Stimulated activated CD8-positive, alpha-beta memory T cell treated with anti-CD3 and anti-CD28 coated beads, Interleukin-2, amount 100 ng/mL, for 48 hours (primary cell): ENCODE measurements at places on chromosomes 3 and 15.

DNA sequence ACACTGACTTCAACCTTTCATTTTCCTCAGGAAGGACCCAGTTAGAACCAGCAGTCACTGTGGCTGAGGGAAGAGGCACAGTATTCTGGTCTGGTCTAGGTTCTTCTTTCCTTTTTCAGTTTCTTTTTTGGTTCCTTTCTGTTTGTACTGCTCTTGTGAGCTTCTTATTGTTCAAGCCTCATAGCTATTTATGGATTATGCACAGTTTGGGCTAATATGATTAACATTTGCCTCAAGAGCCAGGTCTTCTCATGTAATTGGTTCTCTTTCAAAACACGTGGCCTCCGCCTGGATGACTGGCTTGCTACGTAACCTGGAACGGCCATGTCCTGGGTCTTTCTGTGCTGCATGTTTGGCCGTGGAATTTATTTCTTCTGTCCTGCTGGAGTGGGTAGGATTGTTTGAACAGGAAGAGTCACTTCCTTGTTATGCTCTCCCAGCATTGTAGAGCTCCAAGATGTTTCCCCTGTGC, 43.3 kb downstream of the RBMS3 start:
- DNase-seq, result no peak

DNA sequence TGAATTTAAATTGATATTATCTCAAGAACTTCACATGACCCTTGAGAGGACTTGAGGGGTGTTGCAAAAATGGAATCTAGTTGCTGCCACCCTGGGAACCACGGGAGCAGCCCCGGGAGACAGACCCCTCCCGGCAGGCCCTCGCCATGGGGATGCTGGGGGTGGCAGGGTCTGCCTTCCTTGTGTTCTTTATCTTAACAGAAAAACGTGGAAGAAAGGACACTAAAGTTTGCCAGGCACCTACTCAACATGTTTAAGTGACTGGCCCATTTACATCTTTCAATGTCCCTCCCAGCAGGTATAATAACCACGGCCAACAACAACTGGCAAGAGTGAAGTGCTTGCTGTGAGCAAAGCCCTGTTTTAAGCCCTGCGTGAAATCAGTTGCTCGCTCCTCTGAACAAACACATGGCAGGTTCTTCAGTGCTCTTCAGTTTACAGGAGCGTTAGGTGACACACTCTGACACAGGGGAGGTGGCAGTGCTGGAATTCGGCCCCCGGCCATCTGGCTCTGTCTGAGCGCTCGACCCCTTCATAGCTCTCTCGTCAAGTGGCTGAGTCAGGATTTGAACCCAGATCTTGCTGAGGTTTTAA, 112.5 kb downstream of the ASB7 start:
- no peak for DNase-seq

DNA sequence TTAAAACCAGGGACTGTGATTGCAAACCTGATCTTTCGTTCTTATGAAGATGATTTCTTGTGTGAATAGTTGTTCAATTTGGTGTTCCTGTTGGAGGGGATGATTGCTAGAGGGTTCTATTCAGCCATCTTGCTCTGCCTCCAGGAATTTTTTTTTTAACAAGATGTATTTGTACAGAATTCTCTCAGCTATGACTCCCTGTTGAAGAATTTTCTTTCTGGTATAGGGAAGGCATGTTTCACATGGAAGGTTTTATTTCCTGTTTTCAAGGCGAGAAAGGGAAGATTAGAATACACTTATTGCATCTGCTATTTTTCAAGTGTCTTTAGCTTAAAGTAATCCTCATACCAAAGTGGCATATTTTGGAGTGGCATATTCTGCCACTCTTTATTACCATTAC, 5.6 kb upstream of the LRRC34 start:
- no peak for DNase-seq

GRCh38 chr3:72242326-72242725, 457.4 kb upstream of the PROK2 start:
- DNase-seq, result no peak

- no peak for DNase-seq
Measured at GRCh38 chr3:78494851-78495250, 1272.9 kb downstream of the ROBO1 start.

GRCh38 chr3:132073771-132074170, 39.0 kb upstream of the CPNE4 start:
- DNase-seq, result no peak

DNA sequence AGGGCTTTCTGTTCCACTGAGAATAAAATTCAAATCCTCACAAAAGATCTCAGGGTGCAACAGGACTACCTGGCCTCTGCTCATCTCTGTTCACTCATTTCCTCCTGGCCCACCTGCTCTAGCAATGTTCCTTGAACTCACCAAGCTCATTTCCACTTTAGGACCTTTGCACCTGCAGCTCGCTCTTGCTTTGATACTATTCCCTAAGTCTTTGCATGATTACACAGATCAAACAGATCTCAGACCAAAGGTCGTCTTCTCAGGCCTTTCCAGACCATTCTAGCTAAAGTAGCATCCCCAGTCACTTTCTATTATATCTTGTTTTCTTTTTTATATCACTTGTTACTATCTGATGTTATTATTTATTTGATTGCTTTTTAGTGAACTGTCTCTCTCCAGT, 54.7 kb downstream of the B3GNT5 start:
- no peak for DNase-seq

DNA sequence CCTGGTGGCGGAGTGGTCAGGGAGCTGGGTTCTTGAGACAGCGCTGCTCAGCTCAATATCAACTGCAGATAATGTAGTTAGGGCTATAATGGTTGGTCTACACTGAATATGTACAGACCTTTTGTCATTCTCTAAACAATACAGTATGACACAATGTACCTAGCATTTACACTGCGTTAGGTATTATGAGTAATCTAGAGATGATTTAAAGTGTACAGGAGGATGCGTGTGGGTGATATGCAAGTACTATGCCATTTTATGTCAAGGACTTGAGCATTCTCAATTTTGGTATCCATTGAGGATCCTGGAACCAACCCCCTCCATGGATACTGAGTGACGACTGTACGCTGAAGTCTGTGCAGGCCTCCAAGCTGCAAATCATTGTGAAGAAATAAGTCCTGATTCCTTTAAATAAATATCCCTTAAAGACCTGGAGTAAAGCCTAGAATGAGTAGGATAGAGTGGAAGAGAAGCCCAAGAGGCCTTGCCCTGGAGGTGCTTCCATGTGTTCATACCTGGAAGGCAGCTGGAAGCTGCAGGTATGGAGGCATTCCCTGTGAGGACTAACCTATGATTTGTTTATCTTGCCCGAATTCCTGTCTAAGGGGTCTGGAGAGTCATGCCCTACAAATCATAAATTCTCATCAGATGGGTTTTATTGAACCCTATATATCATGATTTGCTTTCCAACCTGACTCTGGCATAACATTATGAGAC, 15.7 kb upstream of the RTP1 start:
- no peak for DNase-seq

DNA sequence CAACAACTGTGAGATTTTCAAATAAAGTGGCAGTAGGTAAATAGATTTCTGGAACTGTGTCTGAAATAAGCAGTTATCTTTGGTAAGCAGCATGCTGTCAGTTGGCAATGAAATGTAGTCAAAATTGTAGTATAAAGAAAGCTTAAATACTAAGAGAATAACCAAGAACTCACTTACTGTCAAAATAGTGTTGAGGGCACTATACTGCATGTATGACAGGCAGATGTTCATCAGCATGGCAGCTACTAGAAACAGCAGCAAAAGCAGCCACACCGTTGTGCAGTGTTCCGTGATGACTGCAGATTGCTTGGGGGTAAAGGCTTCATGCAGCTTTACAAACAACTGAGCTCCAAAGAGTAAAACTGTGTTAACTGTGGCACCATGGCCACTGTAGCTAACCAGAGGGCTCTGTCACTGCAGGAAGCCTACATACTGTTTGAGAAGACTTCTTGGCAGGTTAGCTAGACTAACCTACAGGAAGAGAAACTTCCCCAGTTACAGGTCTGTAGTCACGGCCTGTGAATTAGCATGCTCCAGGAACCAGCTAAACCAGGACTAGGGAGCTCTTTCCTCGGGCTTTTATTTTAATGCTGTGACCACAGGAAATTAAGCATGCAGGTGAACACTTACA, 459.7 kb downstream of the TBL1XR1 start:
- DNase-seq, result no peak

DNA sequence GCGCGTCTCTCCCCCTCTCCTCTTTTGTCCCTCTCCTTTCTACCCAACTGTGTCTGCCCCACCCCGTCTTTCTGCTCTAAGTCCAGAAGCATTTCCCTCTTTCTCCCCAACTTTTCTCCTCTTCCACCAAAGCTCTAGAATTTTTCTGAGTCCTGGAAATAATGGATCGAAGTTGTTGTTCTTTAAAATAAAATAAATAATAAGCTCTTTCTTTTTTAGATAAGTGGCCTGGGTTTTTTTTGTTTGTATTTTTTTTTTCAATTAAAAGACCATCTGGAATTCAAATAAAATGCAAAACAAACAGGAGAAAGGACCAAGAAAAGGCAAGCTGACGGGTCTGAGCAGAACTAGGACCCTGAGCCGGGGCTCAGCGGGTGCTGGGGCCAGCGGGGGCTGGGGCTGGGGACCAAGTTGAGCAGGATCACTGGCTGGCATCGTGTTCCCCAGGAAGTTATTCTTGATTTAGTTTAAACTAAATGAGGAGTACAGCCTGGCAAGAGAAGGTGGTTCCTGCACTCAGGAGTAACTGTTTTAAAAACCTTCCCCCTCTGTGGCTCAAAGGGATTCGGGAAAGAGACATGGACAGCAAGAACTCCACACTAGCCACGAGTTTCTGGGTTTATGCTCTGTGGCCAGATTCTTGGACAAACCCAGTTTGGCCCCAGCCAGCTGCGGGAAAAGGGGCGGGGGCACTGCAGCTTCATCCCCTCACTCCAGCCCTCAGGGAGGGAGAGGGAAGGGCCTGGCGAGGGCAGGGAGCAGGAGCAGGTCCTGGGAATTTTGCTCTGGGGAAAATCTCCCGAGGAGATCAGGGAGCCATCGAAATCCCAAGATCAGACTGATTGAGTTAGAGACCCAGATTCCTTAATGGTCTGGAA, 8.4 kb downstream of the GATA2 start:
- no peak for DNase-seq

DNA sequence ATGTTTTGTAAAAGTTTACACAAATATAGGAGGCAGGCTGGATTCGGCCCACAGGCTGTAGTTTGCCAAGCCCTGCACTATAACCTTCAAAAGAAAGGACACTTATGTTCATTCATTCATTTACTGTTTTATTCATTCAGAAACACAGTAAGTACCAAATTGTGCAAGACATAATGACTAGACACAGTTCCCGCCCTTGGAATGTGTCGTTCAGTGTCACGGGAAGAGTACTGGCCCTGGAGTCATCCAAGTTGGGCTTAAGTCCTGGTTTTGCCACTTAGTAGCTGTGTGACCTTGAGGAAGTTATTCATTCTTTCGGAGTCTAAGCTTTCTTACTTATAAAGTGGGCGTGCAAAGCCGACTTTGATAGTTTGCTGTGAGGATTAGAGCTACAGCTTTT, 22.0 kb downstream of the COLQ start:
- DNase-seq, result no peak

DNA sequence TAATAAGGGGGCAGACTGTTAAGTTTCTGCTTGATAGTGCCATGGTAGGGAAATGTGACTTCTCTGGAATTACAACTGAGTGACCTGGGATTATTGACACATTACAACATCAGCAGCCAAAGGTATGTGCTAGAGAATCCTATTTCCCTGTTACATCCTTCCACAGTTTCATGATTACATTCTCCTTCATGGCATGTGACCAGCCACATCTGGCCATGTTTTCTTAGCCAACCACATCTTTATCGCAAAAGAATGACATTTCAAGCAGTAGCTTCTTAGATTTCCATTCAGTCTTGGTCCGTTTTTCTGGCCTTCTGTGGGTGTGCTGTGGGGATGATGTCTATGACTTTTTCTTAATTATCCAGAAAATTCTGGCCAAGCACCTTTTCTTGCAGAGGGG, 45.4 kb upstream of the CTDSPL start:
- DNase-seq, result no peak

- no peak for DNase-seq
Measured at GRCh38 chr15:99250001-99250400, 620 bp upstream of the TTC23 start.

DNA sequence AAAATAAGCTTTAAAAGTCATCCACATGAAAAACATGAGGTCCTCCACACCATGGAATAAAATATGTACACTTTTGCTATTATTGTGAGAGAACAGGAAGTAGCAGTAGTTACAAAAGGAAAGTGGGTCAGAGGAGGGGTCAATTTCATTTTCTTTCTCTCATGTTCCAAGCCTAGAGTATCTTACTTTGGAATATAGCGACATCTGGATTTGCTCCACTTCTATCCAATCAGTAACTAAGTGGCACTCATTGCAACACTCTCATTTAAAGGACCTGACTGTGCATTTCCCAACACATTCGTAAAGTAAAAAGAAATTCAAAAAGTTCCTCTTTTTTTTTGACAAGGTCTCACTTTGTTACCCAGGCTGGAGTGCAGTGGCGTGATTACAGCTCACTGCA, 637.3 kb downstream of the TUSC7 start:
- no peak for DNase-seq

GRCh38 chr3:112377568-112378071, 44.7 kb downstream of the CD200 start:
- no peak for DNase-seq

DNA sequence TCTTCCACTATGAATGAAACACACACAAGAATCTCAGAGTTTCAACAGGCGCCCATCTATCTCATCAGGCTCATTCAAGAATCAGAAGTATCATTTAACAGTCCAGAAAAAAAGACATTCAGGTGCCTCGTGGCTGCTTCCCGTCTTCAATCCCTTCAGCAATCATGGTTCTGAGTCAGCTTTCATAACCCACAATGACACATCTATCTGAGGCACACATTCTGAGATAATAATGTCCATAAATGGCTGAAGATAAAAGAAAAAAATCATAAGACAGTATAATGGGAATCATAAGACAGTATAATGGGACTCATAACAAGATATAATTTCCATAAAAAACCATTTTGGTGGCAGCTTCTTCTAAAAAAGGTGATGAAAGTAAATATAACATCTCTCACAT, 52.4 kb downstream of the TNIK start:
- DNase-seq, result no peak

GRCh38 chr15:87604857-87605446, 651.6 kb downstream of the NTRK3 start:
- DNase-seq, result no peak

DNA sequence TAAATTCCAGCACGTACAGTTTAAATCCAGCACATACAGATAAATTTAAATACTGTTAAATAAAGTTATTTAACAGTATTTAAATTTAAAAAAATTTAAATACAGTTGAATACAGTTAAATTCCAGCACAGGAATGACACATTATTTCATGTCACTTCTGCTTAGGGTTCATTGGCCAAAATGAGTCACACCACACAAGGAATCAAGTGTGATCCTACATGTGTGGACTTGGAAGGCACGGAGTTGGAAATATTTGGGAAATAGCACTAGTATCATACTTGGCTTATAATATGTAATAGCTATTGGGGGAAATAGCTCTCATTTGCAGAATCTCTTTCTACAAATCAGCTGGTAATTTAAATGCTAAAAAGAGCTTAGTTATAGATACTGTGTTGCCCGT, 10.6 kb downstream of the RAB7A start:
- DNase-seq, result no peak
